ENCODE measurements at places on chromosomes 4 and X. TPM values are rescaled to one million over a fixed set of nuclear protein-coding genes. Genes with fewer than 3 reads are reported as not detected.

DNA sequence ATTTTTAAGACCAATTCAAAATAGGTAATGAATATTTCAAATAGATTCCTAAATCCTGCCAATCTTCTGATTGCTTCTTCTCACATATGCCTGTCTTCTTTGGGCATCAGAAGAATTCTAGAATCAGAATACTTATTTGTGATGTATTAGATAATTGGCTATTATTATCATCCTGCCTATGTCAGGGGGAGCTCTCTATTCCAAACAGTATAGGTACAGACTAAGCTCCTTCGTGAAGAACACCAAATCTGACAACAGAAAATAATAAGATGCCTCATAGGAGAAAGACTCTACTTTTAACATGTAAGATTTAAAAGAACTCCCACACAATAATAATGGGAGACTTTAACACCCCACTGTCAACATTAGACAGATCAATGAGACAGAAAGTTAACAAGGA is at the start of gene IQCM:
Gene IQCM (minus strand): TSS at position 101 of the 400 bp plus-strand sequence. CDS start 73,152 bp downstream, outside the sequence.
- no peak for DNase-seq

TDO2 gene
- total RNA-seq, result not detected

CCNB3 gene
- 0.47 TPM for total RNA-seq

- no peak for DNase-seq
These were observed 13.8 kb downstream of the PNMA6E start for GRCh38 chrX:153387345-153387744.

GRCh38 chr4:123826896-123827295 is 430.3 kb downstream of the SPRY1 start:
- DNase-seq, result no peak

DNA sequence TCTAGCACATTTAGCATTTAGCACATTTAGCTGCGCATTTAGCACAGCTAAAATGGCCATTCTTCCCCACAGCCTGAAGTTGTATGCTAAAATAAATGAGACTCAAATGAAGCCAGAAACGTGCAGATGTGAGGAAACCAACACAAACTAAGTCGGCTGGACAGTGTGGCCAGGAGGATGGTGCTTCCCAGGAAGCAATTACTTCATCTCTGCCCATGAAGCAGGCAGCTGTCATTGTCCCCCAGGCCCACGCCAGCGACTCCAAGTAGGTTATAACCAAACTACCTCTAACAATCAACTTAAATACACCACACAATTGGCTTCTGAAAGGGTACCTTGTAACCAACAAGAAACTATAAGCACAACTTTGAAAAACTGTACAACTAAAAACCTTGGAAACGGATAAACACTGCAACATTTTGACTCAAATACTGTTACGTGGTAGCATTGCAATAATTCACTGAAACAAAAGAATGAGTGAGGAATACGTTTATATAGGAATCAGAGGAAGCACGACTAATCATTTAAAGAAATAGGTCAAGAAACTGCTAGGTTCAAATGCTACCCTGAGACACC is 39.2 kb downstream of the AFAP1 start:
- no peak for DNase-seq

- DNase-seq, result no peak
These were observed 521.1 kb downstream of the CCSER1 start for GRCh38 chr4:90648311-90648710.

PPEF2 gene
- total RNA-seq, result not detected

- no peak for DNase-seq
These were observed 121.3 kb downstream of the NWD2 start for GRCh38 chr4:37365888-37366287.

GRCh38 chrX:1076871-1077651 is 135.4 kb downstream of the CRLF2 start:
- no peak for DNase-seq

POLN gene
- total RNA-seq, result 1.8 TPM

DNA sequence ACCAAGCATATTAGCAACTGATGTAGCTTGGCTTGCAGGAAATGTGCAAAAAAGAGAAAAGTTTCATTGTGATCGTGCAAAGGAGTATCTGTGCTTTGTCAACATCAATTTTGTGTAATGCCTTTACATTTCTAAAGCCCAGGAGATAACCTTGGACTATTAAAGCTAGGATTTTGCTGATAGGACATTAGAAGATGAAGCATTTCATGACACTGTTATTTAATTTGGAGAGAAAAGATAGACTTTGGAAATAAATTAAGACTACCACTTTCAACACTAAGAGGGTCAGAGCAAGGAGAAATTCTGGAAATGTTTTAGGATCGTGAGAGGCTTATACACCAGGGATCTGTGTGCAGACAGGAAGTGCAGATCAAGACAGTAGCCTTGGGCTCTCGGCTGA is 120.6 kb upstream of the MID1 start:
- no peak for DNase-seq

DNA sequence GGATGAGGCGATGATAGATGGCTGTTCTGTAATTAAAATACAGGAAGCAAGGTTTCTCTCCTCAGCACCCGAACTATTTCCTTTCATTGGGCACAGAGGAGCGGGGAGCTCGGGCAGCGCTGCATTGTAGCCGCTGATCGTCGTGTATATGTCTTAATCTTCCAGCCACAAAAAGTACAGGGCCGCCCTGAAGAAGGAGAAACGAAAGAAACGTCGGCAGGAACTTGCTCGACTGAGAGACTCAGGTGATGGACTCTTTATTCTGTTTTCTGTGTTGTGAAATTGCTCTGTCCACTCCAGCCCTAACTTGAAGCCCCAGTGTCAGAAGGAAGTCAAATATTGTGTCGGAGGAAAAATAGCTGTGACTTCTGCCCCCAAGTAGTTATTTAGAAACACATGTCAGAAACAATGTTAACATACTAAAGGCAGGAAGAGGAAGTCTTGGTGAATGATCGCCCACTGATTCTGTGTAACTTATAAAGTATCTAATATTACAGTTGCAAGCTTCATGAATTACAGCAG is 546 bp downstream of the ZRSR2 start:
- DNase-seq, result no peak

LDB2 gene
- not detected for total RNA-seq

DNA sequence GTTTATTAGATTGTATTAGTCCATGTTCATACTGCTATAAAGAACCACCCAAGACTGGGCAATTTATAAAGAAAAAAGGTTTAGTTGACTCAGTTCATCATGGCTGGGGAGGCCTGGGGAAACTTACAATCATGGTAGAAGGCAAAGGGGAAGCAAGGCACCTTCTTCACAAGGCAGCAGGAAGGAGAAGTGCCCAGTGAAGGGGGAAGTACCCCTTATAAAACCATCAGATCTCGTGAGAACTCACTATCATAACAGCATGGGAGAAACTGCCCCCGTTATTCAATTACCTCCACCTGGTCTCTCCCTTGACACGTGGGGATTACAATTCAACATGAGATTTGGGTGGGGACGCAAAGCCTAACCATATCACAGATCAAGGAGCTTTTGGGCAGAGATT is 8.1 kb upstream of the HSD17B13 start:
- no peak for DNase-seq

NEUROG2 gene
- 0.10 TPM for total RNA-seq

DNA sequence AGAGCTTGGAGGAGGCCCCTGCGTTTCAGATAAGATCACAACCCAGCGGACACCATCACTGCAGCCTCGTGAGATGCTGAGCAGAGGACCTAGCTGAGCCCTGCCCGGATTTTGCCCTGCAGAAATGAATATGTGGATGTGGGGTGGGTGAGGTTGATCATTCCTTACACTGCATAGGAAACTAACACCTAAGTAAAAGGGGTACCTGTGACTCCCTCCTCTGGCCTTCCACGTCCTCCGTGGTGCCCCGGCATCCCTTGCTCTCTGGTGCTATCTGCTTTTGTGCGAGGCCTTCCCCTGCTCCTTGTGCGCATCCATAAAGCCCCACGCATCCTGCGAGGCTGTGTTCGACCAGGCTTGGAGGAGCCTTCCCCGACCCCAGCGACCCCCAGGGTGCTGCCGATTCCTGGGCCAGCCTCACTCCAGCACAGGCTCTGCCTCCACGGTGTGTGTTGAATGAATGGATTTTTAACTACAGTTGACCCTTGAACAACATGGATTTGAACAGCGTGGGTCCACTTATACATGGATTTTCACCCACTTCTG is 25.6 kb upstream of the GPR78 start:
- no peak for DNase-seq

DNA sequence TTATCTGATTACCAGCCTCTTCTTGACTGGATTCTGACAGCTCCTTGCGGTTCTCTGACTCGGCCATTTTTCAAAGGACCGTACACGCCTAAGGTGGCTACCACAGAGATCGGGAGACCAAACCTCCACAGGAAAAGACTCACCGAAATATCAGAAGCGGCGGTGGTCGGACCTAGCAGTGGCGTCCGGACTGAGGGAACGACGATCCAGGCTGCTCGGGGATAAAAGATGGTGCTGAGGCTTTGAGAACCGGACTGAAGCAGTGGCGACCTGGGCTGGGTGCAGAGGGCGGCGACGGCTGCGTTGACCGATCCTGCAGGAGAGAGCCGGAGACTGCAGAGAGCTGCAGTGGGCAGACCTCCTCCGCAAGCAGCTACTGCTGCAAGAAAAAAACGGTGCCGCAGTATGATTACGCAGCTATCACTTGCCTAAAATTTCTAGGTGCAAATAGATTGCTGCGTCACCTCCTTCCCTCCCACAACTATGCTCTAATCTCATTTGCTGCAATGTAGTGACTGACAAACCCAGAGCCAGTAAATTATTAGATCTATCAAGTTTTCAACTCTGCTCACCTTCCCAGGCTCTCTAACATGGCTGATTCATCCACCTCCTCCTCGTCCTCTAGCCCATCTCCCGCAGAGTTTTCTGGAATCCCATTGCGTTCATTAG is at the start of gene NAP1L2:
Gene NAP1L2 (minus strand): TSS at position 426 of the 669 bp plus-strand sequence. CDS start 359 bp downstream, at position 67.
- peak; percentile 55 for DNase-seq

DNA sequence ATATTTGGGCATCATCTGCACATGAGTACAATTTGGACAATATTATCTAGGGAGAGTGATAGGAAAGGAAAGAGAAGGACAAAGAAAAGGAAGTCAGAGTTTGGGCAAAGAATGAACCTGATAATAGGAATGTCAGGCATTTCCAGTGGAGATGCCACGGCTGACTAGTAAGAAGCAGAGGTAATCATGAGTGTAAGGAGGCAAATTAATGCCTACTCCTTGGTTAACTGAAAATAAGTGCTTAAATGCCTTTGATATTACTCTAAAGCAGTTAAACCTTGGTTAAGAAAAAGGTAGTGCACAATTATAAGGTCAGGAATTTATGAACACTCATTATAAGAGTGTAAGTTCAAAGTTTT is 99.2 kb upstream of the DDIT4L start:
- DNase-seq, result no peak

- DNase-seq, result no peak
These were observed 405 bp upstream of the ZAR1 start for GRCh38 chr4:48489683-48490011.

GRCh38 chr4:53191997-53192396 is 173.9 kb downstream of the SCFD2 start:
- no peak for DNase-seq

- no peak for DNase-seq
These were observed 11.7 kb downstream of the MSN start for GRCh38 chrX:65679071-65679540.

BRS3 gene
- not detected for total RNA-seq

VEGFD gene
- not detected for total RNA-seq

DNA sequence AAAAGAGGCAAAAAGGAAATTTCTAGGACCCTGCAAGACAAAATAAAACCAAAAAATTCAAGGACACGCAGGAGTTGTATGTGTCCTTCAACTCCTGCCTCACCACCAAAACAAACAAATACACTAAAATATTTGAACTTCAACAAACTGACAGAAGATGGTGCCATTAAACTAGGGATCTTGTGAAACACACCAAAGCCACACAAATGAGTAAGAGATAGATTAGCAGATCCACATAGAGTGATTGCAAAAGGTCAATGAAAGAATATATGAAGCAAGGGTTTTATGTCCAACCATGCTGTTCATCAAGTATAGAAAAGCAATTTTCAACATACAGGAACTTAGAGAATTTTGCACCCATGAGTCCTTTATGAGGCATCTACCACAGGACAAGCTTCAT is 40.1 kb upstream of the SCML1 start:
- DNase-seq, result no peak

HMGB3 gene
- 21.4 TPM for total RNA-seq

- DNase-seq, result no peak
These were observed 103.6 kb downstream of the FAM13A start for GRCh38 chr4:88953400-88953799.

DNA sequence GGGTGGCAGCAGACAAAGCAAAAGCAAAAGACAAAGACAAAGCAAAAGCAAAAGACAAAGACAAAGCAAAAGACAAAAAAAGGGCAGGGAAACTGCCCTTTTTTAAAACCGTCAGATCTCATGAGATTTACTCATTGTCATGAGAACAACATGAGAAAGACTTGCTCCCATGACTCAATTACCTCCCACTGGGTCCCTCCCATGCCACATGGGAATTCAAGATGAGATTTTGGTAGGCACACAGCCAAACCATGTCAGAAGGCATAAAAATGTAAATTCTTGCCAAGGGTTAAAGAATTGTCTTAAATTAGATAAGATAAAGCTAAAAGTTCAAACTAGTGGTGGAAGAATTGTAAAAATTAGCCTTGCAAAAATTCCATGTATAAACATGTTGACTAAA is 419.7 kb downstream of the TRAM1L1 start:
- DNase-seq, result no peak

CENPVL2 gene
- total RNA-seq, result not detected

CT45A5 gene
- total RNA-seq, result 0.29 TPM

GRCh38 chr4:56762484-56763250 is 58.8 kb downstream of the SPINK2 start:
- no peak for DNase-seq

DNA sequence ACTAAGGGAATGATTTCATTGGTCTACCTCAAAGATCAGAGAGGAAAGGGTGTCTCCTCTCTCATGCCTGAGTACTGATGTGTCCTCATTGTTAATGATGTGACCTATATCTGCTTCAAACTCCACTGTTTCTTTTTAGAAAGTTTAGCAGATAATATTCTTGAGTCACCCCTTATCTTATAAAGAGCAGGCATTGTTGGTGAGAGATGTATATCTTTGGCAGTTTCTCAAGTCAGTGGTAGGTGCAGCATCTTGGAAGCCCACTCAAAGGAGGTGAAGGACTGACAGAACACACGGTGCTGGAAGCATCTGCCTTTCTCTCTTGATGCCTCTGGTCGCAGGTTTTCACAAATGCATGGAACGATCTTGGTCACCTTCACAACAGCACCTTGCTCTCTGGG is 71.2 kb downstream of the ZNF518B start:
- DNase-seq, result no peak

STPG2 gene
- 0.19 TPM for total RNA-seq

SHROOM4 gene
- not detected for total RNA-seq

BTC gene
- not detected for total RNA-seq

DNA sequence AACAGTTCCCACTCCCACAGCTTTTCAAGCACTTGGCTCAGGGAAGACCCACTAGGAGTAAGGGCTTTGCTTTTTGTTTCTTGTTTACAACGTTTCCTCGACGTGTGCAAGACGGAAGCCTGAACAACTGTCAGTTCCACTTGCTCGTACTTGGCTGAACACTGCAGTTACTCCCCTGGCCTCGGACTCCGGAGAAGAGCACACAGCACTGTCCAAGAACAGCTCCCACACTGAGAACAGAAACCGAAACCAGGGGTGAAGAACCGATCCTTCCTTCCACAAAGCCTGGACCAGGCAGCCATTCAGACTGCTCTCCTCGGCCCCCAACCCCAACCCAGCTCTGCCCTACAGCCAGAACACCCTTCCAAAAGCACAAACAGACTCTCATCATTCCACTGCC is 25.5 kb downstream of the IRF2 start:
- DNase-seq, result no peak

Measured in activated naive CD4-positive, alpha-beta T cell treated with anti-CD3 and anti-CD28 coated beads, Interleukin-2, amount 50 U/mL, for 72 hours (primary cell).